ENCODE measurements at places on chromosomes 3 and 15.

DNA sequence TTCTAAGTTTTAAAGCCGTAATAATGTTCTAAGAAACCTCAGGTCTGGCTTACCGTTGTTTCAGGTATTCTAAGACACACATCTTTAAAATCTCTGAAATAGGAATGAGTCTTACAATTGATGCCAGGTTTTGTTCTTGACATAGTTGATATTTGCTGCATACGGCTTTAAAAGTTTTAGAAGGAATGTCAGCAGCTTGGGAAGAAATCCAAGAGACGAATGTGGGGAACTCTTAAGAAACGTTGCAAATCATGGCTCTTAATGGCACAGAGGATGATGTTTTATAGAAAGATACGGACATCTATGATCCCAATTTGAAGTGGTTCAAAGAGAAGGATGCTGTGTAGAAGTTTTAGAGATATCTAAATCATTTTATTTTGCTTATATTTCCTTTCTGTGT, 11.5 kb downstream of the NUDT16 start:
- DNase-seq = no peak

DNA sequence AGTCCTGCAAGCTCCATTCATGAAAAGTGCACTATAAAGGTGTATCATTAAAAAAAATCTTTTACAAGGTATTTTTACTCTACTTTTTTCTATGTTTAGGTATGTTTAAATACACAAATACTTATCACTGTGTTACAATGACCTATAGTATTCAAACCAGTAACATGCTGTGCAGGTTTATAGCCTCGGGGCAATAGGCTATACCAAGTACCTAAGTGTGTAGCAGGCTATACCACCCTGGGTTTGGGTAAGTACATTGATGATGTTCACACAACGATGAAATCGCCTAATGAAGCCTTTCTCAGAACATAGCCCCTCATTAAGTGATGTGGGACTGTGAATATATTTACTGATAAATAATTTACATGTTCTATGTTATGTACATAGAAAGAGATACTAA, 104.6 kb downstream of the ATP1B3 start:
- no peak for DNase-seq

DNA sequence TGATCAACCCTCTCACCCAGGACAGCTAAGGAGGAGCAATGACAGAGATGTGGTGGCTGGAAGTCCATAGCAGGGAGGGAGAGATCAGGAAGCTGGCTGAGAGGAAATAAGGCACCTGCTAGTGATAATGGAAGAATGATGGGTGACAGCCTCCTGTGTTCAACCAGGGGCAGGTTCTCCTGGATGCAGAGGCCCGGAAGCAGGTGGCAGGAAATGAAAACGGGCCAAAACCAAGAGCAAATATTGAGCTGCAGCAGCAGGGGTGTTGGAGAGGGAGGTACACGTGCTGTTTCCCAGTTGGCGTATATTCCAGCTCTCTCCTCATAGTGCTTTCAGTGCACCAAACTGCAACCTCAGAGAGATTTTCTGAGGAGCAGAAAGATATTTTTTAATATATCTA, 213.4 kb upstream of the TBL1XR1 start:
- no peak for DNase-seq

DNA sequence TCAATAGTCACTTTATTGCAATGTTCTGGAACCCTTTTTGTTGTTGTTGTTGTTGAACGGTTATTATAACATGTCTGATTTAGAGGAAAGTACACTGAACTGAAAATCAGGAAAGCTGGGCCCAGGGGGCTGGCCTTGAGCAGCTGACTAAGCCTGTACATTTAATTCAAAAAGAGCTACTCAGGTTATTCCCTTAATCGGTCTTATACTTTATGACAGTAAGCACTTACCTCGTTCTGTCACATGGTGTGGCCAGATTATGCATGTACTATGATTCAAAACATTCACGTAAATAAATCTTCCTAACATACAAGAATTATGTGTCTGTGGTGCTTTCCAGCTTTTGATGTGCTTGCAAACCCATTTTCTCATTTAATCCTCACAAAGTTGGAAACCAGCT, 382.5 kb upstream of the TPRG1 start:
- DNase-seq = no peak

- DNase-seq = no peak
Observed at GRCh38 chr3:118791246-118791645, 243.4 kb downstream of the IGSF11 start.

DNA sequence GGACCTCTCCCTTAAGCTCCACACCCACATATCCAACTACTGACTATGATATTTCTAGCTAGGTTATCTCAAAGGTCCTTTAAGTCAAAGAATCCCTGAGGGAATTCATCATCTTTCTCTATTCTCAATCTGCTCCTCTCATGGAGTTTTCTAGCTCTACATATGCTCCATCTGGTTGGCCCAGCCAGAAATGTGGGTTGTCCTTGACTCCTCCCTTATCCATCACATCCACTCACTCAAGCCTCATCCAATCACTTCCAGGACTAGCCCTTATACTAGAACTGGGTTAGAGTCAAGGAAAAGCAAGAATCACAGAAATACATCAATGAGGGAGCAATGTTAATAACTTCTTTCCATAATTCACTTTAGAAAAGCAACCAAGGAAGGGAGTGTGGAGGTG, 45.4 kb downstream of the ZNF106 start:
- DNase-seq = no peak

- no peak for DNase-seq
Observed at GRCh38 chr15:70215951-70216350, 118.2 kb upstream of the TLE3 start.

- no peak for DNase-seq
Observed at GRCh38 chr3:157058392-157059071, 101.4 kb downstream of the CCNL1 start.

Data from kidney glomerular epithelial cell (primary cell).